ENCODE measurements at places on chromosomes 2 and 18. TPM values are rescaled to one million over a fixed set of nuclear protein-coding genes. Genes with fewer than 3 reads are reported as not detected.

Gene SLC16A14
- total RNA-seq = 0.44 TPM

Gene MEMO1
- 38.5 TPM for total RNA-seq

Gene C1GALT1C1L
- not detected for total RNA-seq

Gene FRZB
- 0.07 TPM for total RNA-seq

Gene SMAD2
- total RNA-seq = 126 TPM

Gene TANC1
- total RNA-seq = 0.57 TPM

Gene ASB18
- total RNA-seq = not detected

Gene CELF4
- total RNA-seq = not detected

Gene C2orf66
- total RNA-seq = not detected

Measured in T-cell (primary cell).